Nephron progenitor cell (in vitro differentiated cells): ENCODE measurements at places on chromosomes 4 and X.

DNA sequence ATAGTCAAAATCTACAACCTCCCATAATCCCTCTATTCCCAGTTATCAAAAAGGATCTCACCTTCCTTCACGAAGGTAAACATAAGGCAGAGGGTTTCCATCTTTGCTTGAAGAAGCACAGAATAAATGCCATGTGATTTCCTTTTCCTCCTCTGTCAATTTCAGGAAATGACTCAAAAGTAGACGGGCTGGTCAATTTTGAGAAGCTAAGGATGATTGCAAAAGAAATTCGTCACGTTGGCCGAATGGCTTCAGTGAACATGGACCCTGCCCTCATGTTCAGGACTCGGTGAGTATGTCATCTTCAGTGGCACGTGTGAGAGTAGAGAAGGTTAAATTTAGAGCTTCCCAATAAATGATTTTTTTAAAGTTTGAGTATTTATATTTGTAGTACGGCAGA, 240.2 kb downstream of the RAPGEF2 start:
- DNase-seq = no peak

GRCh38 chr4:83870328-83870950, 334.5 kb downstream of the GPAT3 start:
- DNase-seq = no peak

GRCh38 chrX:135513130-135513515, 7.3 kb upstream of the INTS6L start:
- DNase-seq = no peak

- peak; percentile 34 for DNase-seq
These were observed 89.2 kb downstream of the GATB start for GRCh38 chr4:151671541-151672059.

GRCh38 chr4:175447016-175447415, 365.0 kb downstream of the GPM6A start:
- no peak for DNase-seq

DNA sequence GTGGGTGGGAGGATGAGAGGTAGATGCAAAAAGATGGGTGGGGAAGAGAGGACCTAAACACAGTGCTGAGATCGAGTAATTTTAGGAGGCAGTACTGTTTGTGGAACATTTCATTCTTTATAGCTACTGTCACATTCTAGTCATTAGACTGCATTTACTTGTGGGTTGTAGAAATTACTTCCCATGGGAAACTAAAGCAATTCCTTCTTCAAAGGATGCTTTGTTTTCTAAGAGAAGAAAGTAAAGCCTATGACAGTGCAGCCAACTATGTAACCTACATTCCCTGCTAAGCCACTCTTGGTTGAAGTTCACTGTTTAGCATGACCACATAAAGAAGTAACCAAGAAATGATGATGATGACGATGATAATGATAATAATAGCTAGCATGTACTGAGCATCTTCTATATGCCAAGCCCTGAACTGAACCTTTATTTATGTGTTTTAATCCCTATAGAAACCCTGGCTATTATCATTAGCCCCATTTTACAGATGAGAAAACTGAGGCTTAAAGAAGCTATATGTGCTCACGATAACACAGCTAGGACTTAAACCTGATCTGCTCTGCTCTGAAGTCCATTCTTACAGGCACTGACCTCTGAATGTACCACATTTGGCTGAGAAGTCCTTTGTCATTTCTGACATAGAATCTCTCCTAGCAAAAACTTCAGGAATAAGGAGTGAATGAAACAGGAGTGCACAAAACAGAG, 114.5 kb upstream of the KIT start:
- no peak for DNase-seq

GRCh38 chr4:9931146-9931545, 90.2 kb downstream of the SLC2A9 start:
- DNase-seq = no peak

- no peak for DNase-seq
These were observed 348.7 kb upstream of the KLF3 start for GRCh38 chr4:38315286-38315685.

DNA sequence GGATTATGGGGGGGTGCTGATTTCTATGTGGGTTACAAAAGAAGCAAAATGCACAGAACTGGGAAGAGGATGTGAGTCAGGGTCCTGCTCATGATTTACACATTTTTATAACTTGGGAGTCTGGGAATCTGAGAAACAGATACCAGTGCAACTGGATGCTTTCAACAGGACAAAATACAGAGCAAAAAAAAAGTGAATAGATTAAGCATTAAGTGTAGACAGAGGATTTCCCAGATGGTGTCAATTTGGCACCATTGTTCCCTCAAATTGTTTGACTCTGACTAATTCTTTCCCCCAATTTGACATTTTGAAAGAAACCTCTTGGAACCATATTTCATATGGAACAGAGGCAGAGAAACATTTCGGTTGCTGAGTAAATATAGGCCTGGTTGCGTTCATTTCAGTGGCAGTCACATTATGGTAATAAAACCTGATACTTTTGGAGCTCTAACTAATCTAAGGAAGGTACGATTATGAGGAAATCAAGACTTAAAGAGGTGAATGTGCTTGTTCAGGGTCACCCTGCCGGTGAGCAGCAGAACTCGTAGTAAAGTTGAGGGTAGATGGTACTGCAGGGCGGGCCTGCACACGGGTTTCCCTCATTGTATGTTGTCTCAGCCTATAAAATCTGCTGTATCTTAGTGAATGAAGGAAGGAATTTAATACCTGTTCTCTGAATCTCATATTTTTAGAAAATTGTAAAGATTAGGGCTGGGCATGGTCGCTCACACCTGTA, 18.7 kb upstream of the CDKL5 start:
- DNase-seq = no peak

DNA sequence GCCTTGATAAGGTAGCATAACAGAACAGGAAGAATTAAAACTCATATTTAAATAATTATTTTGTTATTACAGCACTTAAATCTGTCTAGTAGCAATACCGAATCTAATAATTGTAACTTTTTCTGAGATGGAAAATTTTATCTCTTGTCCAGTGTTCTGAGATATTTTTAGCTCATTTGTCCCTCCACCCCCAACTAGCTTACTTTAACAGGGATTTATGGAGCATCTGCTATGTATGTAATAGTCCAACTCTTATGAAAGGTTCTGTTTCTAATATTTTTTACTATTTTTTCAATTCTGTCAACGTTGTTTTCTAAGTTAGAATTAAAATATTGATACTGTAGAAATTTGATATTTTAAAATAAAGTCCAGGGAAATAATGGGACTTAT, 38.2 kb upstream of the NUDT6 start:
- DNase-seq = no peak

- DNase-seq = no peak
These were observed 53.3 kb downstream of the TEX13A start for GRCh38 chrX:105167233-105167632.

DNA sequence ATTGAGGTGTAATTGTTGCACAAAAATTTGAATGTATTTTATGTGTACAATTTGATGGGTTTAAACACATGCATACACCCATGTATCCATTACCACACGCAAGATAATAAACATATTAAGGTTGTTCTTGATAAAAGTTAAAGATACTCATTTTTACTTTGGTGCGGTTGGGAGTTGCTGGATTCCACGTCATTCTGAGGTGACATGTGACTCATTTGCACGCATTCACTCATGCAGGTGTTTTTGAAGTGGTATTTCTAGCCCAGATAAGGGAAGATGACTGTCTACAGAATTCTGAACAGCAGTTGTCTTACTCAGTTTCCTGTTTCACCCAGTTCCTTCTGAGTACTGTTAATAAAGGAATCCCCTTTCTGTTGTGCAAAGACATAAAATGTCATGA, 142.0 kb downstream of the RTL3 start:
- DNase-seq = no peak

- no peak for DNase-seq
These were observed 1415.5 kb downstream of the PCDH7 start for GRCh38 chr4:32135642-32136041.

- DNase-seq = no peak
These were observed 44.2 kb downstream of the JAKMIP1 start for GRCh38 chr4:6155996-6156750.
